MV-4-11 (cell line): ENCODE measurements at places on chromosomes 1 and 21.
A peak's percentile ranks its signal among the peaks of the same experiment; 100 is the strongest.

DNA sequence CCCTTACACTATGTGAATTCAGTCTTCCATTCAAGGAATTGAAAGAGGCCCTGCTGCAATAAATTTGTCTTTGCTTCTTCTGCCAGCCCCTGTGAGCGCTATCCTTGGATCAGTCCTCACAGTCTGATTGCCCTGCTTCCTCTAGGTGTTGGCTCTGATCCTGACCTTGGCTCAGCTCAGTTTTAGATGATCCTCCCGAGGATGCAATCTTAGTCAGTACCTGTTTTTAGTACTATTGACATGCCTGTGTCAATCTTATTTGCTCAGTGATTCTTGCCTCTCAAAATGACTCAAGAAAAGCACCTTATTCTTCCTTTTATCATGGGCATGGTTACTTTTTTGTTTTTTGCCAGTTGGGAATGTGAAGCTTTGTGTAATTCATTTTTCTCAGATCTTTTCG is 101.4 kb upstream of the KCNK1 start:
- no peak for DNase-seq

DNA sequence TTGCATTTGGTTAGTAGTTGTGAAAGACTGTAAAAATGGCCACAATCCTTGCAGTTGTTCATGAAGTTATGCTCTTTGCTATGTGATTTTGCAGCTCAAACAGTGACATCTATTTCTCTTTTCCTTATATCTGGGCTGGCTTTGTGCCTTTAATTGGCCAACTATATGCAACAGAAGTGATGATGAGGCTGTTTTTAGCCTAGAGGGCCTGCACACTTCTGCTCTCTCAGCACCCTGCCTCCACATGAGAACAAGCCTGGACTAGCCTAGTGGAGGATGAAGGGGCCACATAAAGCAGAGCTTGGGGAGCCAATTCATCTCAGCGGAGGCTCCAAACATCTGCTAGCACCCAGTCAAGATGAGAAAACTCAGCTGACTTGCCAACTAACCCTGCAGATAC is 339.8 kb downstream of the OMA1 start:
- no peak for DNase-seq

DNA sequence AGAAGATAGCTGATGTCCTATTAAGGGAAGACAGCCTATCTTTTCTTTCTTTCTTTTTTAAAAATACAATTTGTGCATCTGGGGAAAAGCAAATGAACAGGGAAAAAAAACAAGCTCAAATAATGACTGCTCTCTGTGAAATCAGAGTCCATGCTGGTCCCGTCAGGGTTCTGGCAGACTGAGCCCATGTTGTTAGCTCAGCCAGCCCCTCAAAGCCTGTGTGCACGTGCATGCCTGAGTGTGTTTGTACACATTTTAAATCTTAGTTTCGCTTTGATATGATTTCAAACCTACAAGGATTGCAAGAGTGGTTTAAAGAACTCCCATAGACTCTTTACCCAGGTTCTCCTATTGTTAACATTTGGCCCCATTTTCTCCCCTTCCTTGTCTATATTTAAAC is 231.8 kb upstream of the GREM2 start:
- DNase-seq: no peak

DNA sequence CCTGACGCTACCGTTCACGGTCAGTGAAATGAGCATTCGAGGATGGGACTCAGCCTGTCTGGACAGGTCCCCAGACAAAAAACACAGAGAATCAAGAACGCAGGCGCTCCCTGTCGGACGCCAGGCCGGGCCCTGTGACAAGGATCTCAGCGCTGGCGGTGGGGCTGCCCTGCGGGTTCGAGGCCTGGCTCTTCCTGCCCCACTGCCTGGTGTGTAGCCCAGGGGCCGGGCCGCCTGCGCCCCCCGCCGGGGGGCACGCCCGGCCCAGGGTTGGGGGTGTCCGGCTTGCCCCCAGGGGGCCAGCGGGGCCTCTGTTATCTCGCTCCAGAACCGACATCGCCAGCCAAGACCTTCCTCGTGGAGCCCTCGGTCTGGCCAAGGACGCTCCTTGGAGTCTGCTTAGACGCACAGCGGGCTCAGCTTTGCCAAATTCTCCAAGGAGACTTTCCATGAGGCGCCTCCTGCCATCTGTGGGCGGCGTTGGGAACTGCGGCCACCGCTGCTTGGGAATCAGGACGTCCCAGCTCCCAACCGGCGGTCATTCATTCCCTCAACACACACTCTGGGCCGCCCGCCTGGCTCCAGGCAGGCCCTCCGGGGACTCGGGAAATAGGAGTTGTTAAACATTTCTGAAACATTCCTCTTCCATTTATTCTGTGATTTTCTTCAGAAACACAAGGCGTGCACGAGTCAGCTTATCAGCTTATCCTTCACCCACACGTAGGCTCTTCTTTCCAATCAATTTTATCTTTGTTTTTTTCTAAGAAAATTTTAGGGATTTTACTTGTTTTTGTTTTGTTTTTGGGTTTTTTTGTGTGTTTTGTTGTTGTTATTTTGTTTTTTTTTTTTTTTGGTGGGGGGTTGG is 11.3 kb upstream of the RIPK4 start:
- DNase-seq: peak; percentile 21

- no peak for DNase-seq
Observed at GRCh38 chr1:35556484-35557117, 602 bp downstream of the KIAA0319L start.

DNA sequence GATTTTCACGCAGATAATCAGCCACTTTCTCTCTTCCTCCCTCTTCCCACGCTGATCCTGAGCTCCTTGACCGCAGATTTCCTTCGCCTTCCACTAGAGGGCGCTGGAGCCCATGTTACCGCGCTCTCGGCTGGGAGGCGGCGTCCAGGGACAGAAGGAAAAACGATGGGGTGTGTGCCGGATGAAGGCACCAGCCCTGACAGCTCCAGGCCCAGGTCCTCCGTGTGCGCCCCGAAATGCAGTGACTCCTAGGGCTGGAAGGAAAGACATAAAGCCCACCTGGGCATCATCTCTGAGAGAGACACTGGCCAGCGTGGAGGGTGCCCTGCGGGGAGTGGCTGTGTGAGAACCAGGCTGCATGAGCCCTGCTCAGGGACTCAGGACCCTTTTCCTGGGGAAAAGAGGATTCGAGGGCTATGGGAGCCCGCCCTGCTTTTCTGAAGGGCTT is 44.9 kb upstream of the CYP2J2 start:
- DNase-seq: peak; percentile 40

GRCh38 chr21:16454399-16454798 is 724.6 kb downstream of the USP25 start:
- DNase-seq: no peak

- no peak for DNase-seq
Observed at GRCh38 chr21:32496568-32496967, 84.1 kb downstream of the EVA1C start.

DNA sequence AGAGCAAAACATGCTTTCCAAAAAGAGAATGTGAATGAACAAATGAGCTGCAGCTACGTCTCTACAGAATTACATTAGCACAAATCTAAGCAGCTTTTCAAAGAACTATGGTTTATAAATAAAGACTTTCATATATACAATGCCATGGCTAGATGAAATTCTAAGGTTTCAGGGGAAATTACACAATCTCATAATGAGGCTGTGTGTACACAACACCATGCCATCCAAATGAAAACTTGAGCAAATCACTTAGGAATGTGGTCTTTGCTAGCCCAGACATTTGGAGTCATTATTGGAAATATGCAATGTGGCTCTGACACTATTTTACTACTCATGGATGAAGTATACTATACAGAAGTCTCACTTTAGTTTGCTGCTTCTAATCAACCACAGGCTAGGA is 37.5 kb downstream of the SPAG17 start:
- no peak for DNase-seq

DNA sequence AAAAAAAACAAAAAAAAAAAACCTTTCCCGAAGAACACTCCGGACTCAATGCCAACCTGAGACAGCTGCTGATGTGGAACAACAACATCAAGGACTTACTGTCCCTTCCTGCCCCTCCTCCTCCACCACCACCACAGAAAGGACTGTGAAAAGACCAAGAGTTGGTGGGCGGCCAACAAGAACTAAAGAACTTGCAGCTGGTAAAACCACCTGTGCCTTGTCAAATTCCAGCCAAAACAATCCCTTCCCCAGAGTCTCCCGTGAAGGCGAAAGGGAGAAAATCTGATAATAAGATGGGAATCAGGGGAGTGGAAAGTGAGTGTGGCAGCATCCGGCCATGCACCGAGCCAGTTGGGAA is 88.9 kb downstream of the PROX1 start:
- no peak for DNase-seq

DNA sequence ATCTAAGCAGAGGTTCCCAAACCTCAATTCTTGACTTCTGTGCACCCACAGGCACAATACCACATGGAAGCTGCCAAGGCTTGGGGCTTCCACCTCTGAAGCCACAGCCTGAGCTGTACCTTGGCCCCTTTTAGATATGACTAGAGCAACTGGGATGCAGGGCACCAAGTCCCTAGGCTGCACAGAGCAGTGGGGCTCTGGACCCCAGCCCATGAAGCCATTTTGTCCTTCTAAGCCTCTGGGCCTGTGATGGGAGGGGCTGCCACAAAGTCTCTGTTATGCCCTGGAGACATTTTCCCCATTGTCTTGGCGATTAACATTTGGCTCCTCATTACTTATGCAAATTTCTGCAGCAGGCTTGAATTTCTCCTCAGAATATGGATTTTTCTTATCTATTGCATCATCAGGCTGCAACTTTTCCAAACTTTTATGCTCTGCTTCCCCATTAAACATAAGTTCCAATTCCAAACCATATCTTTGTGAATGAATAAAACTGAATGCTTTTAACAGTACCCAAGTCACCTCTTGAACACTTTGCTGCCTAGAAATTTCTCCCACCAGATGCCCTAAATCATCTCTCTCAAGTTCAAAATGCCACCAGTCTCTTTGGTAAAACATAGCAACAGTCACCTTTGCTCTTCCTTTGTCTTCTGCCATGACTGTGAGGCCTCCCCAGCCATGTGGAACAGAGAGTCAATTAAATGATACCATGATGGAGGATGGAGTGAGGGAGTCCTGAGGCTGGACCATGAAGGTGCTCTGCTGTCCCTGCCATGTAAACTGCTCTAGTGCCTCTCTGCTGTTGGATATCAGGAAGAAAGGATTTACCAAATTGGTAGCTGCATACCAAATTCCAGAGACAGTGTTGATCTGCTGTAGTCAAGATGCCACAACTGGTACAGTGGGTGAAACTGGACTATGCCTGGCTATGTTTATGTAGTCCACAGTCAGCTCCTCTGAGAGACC is 37.6 kb downstream of the RUNX3 start:
- no peak for DNase-seq

DNA sequence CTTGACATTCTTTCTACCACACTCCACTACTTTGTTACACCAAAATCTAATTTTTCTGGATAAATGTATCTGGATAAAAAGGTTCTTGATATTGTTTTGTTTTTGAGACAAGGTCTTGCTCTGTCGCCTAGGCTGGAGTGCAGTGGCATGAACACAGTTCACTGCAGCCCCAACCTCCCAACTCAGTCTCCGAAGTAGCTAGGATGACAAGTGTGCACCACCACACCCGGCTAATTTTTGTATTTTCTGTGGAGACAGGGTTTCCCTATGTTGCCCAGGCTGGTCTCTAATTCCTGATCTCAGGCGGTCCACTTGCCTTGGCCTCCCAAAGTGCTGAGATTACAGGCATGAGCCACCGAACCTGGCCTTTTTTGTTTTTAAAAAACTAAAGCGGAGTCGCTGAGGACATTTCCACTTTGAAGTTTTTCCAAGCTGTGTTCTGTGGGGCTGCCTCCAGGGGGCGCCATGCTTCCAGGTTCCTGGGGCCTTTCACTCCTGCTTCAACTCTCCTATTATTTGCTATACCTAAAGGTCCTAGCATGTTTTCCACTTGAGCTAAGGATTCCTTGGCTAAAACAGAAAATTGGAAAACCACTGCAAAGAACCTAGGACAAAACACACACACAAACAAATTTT is 14.1 kb upstream of the NCMAP start:
- DNase-seq: no peak

- peak; percentile 65 for DNase-seq
Observed at GRCh38 chr1:234597894-234598293, 12.1 kb downstream of the IRF2BP2 start.

GRCh38 chr1:182185136-182185535 is 123.6 kb upstream of the ZNF648 start:
- peak; percentile 72 for DNase-seq

DNA sequence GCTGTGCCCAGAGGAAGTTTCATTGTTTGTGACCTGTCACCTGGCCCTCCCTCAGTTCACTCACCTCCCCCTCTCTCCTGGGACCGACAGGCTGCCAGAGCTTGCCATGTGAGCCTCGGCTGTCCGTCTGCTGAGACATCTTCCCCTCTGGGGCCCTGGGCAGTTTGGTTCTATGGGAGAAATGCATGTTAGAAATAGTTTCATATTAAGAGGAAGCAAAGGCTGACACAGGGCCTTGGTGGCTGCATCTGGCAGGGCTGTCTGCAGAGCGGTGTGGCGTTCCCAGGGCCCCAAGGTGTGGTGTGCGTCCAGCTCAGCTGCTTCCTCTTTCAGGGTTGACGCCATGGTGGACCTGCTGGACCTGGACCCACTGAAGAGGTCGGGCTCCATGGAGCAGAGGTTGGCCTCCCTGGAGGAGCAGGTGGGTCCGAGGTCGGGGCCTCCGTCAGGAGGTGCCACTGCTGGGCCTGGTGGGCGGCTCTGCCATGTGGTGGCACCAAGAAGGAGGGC is 31.9 kb upstream of the LRRC3 start:
- peak; percentile 53 for DNase-seq

GRCh38 chr21:44448651-44449131 is 6.6 kb upstream of the LRRC3 start:
- DNase-seq: no peak

DNA sequence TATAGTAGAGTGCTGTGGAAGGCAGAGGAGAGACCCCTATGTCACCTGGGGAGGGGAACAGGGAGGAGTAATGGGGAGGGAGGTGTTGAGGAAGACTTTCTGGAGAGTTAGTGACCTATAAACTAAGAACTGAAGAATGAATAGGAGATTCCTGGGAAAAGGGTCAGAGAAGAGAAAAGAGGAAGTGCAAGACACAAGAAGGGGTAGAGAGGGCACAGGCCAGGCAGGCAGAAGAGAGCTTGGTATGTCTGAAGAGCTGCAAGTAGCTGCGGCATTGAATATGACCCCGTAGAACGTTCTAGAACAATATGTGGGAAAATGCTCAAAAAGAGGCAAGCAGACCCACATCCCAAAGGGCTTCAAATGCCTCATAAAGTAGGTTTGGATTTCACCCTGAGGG is 361.2 kb downstream of the PRDM2 start:
- DNase-seq: peak; percentile 5

GRCh38 chr1:204368996-204369726 is 9.4 kb upstream of the PLEKHA6 start:
- no peak for DNase-seq

GRCh38 chr21:46674430-46675007 is 39.0 kb downstream of the PRMT2 start:
- DNase-seq: no peak

DNA sequence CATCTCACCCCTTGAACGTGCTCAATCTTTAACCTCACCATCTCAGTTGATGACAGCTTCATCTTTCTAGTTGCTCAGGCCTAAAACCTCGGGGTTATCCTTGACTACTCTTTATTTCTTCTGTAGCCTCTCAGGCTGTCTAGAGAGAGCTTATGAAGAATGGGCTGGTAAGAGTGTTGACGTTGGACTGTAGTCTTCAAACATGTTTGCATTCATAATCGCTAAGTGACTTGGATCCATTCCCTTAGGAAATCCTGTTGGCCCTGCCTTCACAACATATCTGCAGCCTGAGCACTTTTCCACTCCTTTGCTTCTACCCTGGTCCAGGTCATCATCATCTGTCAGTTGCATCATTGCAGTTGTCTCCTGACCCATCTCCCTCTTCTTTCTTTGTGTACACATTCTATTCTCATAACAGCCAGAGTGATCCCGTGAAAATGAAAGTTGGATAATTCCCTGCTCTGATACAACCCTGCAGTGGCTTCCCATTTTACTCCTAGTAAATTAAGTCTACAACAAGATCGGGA is 10.5 kb downstream of the UCK2 start:
- DNase-seq: no peak

- no peak for DNase-seq
Observed at GRCh38 chr21:26954662-26955121, 12.2 kb downstream of the ADAMTS5 start.
